ENCODE measurements at places on chromosomes 3 and 15.

DNA sequence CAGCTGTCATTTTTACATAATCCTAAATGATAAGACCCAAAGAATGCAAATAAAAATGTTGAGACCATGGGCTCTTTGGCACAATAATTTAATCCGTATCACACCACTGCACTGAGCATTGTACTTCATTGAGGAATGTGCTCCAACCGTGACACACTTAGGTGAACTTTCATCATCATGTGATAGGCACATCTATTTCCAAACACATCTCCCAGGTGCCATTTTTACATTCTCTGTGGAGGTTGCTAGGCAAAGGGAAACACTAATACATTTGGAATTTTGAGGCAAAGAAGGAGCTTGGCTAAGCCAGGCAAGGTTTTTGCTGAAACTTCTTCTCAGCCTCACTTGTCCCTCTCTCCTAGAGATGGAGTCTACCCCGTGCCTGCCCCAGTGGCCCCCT lies 68.7 kb downstream of the LRTM1 start:
- DNase-seq, result no peak

- DNase-seq, result no peak
Measured at GRCh38 chr3:182370949-182371348, 422.4 kb upstream of the ATP11B start.

GRCh38 chr15:48987142-48987541 lies 23.4 kb upstream of the SHC4 start:
- no peak for DNase-seq

DNA sequence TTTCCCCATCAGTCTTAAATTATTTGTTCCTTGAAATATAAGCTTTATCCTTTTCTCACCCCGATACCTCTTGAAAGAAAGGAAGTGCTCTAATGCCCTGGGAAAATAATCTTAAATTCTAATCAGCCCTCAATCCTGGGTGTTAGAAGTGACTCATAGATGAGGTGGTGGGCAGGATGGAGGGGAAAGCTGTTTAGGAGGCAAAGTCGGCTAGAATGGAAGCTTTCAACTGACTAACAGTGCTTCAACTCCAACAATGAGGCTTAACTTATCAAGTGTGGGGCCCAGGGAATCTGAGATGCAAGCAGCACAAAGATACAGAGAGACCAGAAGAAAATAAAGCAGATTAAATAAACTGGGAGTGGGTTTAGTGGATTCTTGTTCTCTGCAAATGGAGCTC lies 175.8 kb downstream of the EPHB1 start:
- no peak for DNase-seq

GRCh38 chr15:69525543-69525942 lies 72.9 kb downstream of the RPLP1 start:
- DNase-seq, result no peak

GRCh38 chr15:88072598-88073390 lies 183.7 kb downstream of the NTRK3 start:
- DNase-seq, result no peak

- DNase-seq, result no peak
Measured at GRCh38 chr3:116254541-116254940, 190.7 kb downstream of the LSAMP start.

GRCh38 chr3:130900959-130901358 lies 7.1 kb downstream of the ATP2C1 start:
- no peak for DNase-seq

Measured in activated CD4-positive, alpha-beta T cell treated with anti-CD3 and anti-CD28 coated beads for 4 hours (primary cell).